ENCODE measurements at places on chromosomes 12 and 14.

- DNase-seq: no peak
Observed at GRCh38 chr12:30968211-30968610, 41.7 kb downstream of the TSPAN11 start.

- no peak for DNase-seq
Observed at GRCh38 chr12:11477110-11477509, 81.7 kb upstream of the PRB2 start.

GRCh38 chr14:104923640-104924420, 849 bp upstream of the PLD4 start:
- DNase-seq: no peak

DNA sequence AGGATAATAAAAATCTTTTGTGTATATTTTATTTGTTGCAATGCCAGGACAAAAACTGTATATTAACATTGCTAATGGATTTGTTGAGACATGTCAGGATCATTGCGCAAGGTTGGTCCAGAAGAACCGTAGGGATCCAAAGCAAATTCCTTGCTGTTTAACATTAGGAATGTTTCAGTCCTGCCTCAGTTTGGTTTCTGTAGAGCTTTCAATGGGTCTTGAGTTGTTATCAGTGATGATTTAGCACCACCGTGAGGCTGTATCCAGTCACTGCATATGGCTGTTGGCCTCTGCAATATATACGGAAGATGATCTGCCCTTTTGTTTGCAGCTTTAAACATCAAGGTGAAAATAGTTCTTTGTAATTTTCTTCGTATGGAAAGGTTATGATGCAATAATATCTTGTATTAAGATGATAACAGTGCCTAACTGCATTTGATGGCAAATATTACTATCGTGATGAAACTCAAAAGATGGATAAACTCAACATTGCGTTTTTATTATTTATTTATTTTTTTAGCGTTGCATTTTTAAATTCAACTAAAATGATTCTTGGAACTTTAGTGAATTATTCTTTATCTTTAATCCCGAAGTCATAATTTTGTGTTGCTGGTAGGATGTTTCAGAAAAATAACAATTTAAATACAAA, 231.2 kb downstream of the AKAP6 start:
- peak; percentile 74 for DNase-seq

DNA sequence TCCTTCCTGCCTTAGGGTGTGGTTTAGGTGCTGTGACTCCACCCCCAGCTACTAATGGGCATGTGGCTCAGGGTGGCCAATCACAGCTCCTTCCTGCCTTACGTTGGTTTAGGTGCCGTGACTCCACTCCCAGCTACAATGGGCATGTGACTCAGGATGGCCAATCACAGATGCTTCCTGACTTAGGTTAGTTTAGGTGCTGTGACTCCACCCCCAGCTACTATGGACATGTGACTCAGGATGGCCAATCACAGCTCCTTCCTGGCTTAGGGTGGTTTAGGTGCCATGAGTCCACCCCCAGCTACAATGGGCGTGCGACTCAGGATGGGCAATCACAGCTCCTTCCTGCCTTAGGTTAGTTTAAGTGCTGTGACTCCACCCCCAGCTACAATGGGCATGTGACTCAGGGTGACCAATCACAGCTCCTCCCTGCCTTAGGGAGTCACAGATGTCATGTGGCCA, 163.9 kb downstream of the TBX5 start:
- DNase-seq: no peak

- no peak for DNase-seq
Observed at GRCh38 chr14:70670992-70671651, 29.4 kb downstream of the TTC9 start.

GRCh38 chr14:98798099-98798498, 473.9 kb downstream of the BCL11B start:
- DNase-seq: no peak

GRCh38 chr14:50062438-50063085, 53.8 kb downstream of the VCPKMT start:
- peak; percentile 69 for DNase-seq

DNA sequence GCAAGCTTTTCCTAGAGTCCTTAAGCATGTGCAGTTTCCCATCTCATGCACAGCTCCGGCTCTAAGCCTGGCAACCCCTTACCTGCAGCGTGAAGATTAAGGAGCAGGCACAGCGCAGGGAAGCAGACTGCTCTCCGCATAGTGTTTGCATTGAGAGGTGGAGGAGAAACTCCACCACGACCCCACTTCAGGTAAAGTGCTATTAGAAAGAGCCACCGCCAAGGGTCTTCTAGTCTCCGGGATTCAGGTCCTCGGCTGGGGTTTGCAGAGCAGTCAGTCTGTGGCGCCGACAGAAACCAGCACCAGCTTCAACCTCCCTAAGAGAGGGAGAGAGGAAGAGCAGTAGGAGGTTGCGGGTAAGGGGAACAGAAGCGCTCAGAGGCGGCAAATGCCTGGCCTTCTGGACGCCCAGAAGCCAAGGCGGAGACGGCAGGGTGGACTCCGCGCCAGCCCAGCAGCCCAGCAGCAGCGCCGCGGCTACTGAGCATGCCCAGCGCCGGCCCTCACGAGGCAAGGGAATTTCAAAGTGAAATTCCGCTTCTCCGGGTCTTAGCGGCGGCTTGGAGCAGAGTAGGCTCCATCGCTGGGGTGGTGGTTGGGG, at the start of gene PTPRR:
Gene PTPRR, minus strand, starts transcription at position 488 of the 601 bp plus-strand sequence. Its CDS starts 348 bp downstream, at position 140.
- DNase-seq: no peak

DNA sequence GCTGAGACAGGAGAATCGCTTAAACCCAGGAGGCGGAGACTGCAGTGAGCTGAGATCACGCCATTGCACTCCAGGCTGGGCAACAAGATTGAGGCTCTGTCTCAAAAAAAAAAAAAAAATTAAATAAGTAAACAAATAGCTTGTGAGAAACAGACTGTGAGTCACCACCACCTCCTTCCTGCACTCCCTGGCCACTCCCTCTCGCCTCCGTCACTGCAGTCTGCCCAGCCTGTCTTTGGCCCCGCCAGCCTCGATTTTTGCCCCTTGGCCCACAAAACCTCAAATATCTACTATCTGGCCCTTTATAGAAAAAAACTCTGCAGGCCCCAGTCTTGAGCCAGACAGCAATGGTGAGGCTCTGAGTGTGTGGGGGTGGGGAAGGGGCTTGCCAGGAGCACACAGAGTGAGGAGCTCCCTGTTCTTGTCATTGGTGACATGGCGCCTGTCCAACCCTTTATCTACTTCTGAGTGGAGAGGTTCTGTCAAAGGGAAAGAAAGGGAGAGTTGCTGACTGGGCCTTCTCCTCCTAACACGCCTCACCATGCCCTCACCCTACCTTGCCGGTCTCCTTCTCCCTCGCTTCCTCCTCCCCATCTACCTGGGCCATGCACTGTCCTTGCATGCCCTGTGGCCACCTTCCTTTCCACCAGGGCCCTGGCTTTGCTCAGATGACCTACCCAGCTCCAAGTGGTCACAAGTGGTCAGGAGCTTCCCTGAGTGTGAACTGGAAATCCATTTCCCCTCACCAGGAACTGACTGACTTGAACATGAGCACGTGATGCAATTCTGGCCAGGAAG, 22.1 kb downstream of the LGMN start:
- peak; percentile 66 for DNase-seq

GRCh38 chr12:110039085-110039807, 9.1 kb downstream of the C12orf76 start:
- DNase-seq: peak; percentile 76

DNA sequence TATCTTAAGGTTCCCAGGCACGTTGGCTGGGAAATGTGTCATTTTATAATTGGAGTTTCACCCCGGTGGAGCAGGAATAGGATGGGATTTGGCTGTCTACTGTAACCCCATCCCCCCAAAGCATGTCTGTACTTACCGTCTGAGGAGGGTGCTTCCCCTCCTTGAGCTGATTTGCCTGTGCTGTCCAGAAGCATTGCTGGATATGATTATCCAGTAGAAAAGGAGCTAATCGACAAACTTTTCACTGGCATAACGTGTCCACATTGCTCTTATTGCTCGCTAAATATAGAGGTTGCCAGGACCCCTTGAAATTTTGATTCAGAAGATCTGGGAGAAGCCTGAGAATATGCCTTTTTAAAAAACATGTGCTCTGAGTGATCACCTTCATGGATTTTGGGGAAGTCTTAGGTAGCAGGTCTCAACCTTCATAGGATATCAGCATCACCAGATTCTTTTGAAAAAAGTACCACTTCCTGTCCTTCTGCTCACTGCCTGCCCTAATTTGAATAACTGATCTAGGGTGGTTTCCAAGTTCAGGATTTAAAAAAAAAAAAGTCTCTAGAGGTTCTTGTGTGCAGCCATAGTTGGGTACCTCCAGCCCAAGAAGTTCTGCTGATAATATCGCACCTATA, 80.4 kb upstream of the KCNA1 start:
- DNase-seq: no peak

DNA sequence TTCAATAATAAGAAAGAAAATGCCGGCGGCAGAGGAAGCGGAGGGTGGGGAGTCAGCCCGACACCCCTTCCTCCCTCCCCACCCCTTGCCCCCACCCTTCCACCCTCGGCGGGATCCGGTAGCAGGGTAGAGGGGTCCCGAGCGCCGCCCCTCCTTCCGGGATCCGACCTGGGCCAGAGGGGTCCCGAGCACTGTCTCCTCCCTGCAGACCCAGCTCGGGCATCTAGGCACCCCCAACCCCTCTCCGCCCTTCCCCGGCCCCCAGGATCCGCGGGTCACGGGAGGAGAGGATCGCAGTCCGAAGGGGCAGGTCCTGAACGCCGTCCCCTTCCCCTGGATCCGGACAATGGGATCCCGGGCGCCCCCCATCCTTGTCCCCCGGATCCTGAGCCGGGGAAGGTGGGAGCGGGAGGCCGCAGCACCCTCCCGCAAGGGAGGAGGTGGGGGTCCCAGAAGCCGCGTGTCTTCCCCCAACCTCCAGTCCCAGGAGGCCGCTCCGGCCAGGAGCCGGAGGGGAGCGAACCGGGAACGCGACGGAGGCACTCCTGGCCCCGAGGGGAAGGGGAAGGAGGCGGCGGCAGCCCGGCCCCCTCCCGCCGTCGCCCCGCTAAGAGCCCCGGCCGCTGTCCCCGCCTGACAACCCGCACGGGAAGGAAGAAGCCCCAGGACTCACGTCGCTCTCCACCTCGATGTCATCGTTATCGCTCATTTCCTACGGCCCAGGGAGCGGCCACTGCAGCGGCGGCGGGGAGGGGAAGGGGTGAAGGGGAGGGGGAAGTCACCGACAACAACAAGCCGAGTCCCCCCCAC, 481 bp downstream of the MAX start:
- DNase-seq: peak; percentile 9

DNA sequence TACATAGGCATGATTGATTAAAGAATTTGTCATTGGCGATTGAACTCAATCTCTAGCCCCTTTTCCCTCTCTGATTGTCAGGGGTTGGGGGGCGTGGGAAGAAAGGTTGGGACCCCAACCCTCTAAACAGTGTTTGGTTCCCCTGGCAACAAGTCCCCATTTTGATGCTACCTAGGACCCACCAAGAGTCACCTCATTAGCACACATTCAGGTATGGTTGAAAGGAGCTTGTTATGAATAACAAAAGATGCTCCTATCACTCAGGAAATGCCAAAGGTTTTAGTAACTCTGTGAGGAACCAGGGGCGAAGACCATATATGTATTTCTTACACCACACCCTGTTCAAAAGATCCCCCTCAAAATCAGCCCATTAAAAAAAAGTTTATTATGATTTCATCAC, 14.3 kb downstream of the RNF212B start:
- peak; percentile 39 for DNase-seq

GRCh38 chr14:73313151-73313550, 75.8 kb downstream of the PAPLN start:
- no peak for DNase-seq

GRCh38 chr12:30358671-30359070, 337.0 kb downstream of the IPO8 start:
- DNase-seq: no peak

DNA sequence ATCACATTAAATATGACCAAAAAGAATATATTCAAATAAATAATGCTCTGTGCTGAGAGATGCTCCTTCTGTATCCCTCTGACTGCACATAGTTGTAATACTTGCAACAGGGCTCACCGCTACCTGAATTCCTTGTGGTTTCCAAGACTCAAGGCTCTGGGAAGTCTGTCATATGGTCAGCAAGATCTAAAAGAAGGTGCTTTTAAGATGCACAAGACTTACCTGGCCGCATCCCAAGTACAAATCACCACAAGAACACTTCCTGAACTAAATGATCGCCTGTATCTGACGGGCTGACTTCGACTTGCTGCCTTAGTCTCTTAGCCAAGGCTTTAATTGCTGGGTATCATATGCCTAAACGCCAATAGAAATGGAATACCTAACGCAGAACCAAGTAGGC, 67.2 kb downstream of the HECTD4 start:
- peak; percentile 71 for DNase-seq

DNA sequence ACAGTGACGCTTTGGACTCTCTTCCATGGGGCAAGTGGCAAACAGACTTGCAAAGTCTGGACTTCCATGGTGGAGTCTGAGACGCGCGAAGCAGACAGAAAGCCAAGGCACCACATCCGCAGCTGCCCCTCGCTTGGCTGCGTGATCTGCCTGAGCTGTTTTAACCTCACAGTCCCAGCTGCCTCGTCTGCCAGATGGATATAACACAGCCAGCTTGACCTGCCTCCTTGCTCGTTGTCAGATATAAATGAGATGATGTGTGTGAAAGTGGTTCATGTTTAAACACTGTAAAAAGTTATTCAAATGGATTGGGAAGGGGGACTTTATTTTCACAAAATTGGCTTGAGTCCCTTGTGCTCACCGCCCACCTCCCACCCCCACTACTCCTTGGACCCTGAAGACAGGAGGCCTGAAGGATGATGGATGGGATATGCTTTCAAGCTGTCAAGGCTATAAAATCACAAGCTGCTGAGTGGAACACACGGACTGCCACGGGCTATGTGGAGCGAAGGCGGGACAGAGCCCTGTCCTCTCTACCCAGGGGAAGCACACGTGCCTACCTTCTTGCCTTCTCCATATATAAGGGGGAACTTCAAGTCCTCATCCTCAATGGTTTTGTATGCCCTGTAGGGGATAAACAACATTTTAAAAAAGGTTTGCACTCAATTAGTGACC, 226.9 kb downstream of the MON2 start:
- no peak for DNase-seq

GRCh38 chr14:65926504-65926903, 514.0 kb downstream of the FUT8 start:
- no peak for DNase-seq

DNA sequence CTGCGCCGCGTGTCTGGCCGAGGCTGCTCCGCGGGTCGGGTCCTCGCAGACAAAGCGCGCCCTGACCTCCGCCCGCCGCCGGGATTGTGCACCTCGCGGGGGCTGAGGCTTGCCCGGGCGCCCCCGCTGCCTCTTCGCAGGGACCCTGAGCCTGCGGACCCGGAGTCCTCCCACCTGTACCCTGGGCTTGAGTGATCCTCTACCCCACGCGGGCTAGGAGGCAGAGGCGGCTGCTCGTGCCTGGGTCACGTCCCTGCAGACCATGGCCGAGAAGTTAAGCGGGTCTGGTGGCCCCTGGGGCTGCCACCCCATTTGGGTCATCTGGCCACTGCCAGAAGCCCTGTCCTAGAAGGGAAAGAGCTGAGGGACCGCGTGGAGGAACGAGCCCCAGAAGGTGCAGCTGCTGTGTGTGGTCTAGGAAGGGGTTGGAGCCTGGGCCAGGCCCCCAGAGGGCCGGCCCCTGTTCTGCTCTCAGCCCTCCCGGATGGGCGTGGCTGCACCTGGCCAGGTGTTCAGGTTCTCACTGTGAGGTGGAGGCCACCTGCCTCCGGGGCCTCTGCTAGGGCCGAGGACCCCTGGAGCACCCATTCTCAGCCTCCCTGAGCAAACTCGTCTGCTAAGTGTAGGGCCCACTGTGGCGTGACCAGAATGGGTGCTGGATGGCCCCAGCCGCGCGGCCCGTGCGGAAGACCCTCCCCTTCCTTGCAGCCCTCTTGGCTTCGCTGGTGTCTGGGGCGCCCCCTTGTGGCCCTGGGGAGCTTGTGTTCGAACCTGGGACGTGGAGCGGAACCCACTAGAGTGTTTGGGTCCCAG, 49.6 kb downstream of the LRCOL1 start:
- DNase-seq: peak; percentile 52

- no peak for DNase-seq
Observed at GRCh38 chr12:54301428-54302048, 723 bp upstream of the NFE2 start.
